ENCODE measurements at places on chromosomes 16 and 17.

- no peak for DNase-seq
Observed at GRCh38 chr16:27214084-27214961, 11.0 kb downstream of the KDM8 start.

DNA sequence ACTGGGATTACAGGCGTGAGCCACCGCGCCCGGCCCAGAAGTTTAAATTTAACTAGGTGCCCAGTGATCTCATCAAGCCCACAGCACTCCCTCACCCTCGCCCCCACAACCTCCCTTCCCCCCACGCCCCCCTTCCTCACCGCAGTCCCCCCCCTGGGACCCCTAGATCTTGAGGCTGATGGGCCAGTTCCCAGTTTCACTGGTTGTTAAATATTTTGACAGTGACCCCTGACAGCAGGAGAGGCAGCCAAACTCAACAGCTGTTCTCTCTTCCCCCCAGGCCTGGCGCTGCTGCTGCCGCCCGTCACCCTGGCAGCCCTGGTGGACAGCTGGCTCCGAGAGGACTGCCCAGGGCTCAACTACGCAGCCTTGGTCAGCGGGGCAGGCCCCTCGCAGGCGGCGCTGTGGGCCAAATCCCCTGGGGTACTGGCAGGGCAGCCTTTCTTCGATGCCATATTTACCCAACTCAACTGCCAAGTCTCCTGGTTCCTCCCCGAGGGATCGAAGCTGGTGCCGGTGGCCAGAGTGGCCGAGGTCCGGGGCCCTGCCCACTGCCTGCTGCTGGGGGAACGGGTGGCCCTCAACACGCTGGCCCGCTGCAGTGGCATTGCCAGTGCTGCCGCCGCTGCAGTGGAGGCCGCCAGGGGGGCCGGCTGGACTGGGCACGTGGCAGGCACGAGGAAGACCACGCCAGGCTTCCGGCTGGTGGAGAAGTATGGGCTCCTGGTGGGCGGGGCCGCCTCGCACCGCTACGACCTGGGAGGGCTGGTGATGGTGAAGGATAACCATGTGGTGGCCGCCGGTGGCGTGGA is 15.6 kb downstream of the QPRT start:
- no peak for DNase-seq

GRCh38 chr17:81412490-81413093 is 17.3 kb downstream of the BAHCC1 start:
- DNase-seq: peak; percentile 55

- no peak for DNase-seq
Observed at GRCh38 chr17:33120103-33120502, 128.5 kb downstream of the SPACA3 start.

DNA sequence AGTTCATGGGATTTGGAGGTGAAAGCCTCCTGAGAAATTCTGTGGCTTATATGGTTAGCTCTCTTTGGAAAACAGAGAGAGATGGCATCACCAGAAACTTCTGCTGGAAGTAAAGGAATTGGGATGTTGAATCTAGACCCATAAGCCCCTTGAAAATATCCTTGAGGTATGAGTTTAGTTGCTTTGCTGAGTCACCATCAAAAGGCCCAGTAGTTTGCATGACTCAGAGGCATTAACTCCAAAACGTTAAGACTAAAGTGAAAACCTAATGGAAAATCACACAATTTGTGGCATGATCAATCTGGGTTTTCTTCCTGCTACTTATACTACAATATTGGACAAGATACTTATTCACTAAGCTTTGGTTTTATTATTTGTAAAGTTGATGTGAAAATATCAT is 349.2 kb upstream of the SALL1 start:
- no peak for DNase-seq
